ENCODE measurements at places on chromosomes 11 and 22.

DNA sequence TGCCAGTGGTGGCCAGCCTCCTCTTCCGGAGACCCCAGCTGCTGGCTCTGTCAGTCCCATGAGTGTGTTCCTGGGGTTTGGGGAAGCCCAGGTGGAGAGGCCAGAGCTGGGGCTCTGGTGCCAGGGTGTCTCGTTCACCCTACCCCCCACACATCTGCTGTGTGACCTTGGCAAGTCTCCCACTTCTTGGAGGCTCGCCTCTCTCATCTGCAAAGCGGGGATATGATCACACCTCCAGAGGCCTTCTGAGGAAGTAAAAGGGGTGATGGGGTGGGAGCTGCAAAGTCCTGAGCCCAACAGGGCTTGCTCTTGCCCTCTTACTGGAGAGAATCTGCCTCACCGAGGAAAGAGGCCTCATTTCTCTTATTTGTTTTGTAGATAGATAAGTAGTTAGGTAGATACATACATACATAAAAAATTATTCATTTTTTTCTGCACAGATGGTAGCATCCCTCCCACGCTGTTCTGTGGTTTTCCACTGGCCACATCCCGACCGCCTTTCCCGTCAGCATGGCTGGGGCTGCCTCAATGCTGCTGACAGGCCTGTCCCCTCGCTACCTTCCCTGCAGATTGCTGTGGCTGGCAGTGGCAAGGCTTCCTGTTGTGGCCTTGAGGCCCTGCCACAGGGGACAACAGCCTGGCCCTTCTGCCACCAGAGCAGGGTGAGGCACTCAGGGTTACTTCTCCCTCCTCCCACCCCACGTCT, 23.9 kb downstream of the MYO7A start:
- DNase-seq: no peak

- DNase-seq: no peak
Measured at GRCh38 chr11:84775503-84775902, 851.6 kb downstream of the DLG2 start.

DNA sequence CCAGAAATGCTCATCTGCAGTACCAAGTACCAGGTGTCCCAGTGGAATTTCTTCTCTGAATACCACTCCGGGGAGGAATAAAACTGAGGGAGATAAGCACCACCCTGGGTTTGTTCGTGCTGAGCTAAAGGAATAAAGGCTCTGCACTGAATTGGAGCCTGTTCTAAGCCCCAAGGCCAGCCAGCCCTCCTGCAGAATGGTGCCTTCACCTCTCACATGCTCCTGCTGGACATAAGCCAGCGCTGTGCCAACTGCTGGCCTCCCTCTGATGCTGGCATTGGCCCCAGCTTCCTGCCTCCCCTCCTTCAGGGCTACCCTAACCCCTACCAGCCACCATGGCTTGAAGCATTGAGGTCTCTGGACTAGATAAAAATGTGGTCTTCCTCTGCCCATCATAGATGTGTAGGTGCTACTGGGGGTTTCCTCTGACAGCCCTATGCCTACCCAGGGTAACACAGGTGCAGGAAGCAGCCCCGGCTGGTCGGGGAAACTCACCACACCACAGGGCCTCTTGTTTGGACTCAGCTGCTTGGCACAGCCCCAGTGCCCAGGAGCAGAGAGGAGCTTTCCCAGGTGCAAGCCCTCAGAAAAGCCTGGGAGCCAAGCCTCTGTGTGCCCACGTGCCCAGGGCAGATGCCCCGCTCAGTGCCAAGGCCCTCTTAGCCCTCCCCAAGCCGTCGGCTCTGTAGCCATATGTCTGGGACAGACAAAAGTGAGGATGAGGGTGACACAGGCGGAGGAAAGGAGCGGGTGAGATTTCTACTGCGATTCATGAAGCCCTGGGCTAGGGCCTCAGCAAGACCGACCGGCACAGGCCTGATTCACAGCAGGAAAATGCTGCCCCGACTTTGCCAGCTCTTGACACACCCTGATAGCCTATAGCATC, 34.1 kb upstream of the JAM3 start:
- DNase-seq: no peak

GRCh38 chr22:17845790-17846189, 71.5 kb upstream of the BID start:
- DNase-seq: no peak

- no peak for DNase-seq
Measured at GRCh38 chr11:59754494-59754858, 700 bp upstream of the STX3 start.

- DNase-seq: no peak
Measured at GRCh38 chr22:39594411-39594810, 23.9 kb downstream of the CACNA1I start.

DNA sequence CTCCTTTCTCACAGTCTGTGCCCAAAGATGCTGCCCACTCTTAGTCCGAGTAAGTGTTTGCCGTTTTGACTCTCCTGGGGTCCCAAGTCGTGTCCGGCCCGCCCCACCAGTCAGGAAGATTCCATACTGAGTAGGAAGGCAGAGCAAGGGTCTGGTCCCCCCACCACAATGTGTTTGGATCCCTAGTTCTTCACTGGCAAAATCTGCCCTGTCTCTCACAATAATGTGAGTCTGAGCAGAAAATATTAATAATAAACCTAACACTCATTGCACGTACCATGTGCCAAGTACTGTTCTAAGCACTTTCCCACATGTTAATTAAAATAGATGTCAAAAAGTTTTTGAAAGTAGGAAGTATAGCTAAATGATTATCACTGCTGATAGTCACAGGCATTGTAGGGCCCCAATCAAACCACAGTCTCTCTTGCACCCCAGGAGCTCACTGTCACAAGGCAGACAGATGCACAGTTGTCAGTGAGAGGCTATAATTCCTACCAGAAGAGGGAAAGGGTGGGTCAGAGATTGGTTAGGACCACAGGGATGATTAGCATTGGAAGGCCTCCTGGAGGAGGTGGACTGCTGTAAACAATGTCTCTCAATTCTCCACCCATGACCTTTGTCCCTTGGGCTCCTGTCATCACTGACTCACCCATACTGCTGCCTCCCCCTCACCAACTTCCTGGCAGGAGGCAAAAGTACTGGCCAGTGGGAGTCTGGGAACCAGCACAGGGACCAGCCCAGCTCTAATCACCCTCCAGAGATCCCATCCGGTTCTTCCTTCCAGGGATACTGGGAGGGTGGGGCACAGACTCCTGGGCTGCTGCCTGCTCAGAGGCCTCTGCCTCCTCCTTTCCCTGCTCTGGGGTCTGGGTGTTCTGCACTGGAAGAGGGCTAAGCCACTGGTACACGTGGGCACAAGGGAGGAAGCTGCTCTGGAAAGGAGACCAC, 1.0 kb upstream of the POLD4 start:
- DNase-seq: no peak

Measured in activated T-helper 1 cell treated with anti-CD3 and anti-CD28 coated beads, Interleukin-2, amount 50 U/mL, for 16 hours (primary cell).